ENCODE measurements at places on chromosomes 12 and 14.

DNA sequence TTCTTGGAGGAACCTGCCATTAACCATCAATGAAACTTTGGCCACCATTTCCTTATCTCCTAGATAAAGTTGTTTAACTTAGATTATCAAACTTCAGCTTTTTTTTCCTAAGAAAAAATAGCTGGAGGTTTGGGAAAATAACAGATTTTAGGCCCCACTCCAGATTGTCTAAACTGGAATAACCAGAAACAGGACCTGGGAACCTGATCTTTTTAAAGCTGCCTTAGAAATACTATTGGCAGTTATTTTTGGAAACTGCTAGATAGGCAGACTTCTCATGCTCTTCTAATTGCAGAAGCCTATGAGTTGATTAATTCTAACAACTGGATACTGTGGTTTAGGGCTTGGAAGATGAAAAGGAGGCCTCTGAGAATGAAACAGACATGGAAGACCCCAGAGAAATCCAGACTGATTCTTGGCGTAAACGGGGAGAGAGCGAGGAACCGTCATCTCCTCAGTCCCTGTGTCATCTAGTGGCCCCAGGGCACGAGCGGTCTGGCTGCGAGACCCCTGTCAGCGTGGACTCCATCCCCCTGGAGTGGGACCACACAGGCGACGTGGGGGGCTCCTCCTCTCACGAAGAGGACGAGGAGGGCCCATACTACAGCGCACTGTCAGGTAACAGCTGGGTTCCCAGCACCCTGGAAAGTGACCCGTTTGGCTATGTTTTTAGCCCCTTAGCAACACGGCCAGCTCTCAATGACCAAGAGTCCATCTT lies 80.2 kb downstream of the ESR2 start:
- DNase-seq, result no peak

DNA sequence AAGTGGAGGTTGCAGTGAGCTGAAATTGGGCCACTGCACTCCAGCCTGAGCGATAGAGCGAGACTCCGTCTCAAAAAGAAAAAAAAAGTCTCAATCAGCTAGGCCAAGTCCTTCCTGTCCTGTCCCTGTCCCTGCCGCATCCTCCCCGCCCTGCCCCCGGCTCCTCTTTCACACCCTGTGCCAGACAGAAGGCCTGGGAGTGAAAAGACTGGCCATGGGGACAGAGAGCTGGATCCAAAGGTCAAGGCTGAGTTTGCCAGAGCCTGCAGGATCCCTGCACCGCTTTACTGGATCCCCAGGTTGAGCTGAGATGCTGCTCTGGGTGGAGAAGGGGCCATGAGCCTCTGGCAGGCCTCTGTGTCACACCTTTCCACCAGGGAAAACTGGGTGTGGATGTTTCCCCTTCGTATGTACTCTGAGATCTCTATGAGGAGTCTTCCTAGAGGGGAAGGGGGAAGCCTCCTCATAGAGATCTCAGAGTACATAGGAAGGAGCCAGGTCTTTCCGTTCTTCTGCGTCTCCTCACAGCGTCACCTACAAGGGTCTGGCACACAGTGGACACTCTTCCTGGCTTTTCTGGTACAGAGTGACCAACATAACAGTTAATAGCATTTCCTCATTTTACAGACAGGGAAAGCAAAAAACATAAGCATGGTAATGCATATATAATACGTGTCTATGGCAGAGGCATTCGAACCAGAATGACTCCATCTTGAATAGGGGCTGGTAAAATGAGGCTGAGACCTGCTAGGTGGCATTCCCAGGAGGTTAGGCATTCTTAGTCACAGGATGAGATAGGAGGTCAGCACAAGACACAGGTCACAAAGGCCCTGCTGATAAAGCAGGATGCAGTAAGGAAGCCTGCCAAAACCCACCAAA lies 35.1 kb downstream of the NINJ2 start:
- no peak for DNase-seq

GRCh38 chr12:64673490-64674169 lies 63.3 kb downstream of the RASSF3 start:
- DNase-seq, result no peak

DNA sequence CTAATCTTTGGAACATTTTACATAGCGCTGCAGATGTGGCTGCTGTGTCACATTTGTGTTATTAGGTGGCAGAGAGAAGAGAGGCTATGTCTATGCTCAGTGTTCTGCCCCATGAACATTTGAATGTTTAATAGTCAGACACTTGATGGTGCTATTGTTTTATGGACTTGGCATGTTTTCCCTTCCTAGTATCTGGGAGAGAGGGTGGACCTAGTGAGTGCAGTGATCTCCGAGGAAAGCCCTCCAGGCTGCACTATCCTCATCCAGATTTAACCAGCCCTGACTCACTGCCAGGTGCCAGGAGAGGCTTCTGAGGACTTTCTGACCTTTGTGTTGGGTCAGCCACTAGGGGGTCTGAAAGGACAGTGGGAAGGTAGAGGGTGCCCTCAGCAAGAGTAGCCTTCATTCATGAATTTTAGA lies 24.3 kb downstream of the ZFC3H1 start:
- no peak for DNase-seq

- no peak for DNase-seq
Measured at GRCh38 chr12:113778432-113779132, 187.5 kb downstream of the RBM19 start.

DNA sequence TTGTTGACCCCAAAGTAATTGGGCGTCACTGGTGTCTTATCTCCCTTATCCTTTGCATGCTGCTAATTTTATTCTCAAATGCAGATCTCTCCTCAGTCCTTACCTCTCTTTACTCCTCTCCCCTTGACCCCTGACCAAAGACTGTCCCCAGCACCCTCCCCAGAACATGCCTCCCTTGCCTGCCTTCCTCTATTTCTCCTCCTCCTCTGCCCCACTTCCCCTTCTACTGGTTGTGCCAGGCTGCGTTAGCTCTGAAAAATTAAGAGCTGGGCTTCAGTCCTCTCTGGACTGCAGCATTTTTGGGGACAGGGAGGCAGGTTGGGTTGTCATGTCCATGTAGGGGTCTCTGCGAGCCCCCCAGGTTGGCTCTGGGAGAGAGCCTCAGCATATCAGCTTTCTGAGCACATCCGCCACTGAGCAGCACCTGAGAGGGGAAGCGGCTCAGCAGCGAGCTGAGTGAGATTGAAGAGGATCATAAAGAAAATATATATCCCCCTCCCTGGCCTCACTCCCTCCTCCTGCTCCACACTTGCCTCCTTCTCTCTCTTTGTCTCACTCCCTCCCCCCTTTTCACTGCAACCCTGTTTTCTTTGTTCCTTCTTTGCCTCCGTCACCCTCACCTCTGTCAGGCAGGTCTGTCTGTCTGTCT lies 6.4 kb upstream of the CISTR start:
- DNase-seq, result no peak

DNA sequence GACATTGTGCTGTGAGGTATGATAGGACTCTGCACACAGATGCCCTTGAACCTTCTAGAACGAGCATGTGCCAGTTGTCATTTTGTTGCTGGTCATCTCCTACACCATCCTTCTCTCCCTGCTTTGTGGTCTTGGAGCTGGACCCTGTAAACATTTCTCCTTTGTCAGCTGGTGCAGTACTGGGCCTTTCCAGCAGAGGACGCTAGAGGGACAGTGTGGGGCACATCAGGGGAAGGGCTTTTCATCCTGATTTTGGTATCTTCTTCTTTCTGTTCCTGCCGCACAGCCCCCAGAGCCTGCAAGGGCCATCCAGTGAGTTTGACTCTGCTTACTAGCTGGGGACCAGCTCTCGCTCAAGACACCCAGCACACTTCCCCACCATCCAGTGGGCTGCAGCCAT lies 484.6 kb downstream of the AACS start:
- DNase-seq, result peak; percentile 11

GRCh38 chr12:52945389-52946232 lies 3.3 kb upstream of the KRT18 start:
- no peak for DNase-seq

GRCh38 chr14:34981743-34982420 lies 910 bp upstream of the SRP54 start:
- peak; percentile 58 for DNase-seq

DNA sequence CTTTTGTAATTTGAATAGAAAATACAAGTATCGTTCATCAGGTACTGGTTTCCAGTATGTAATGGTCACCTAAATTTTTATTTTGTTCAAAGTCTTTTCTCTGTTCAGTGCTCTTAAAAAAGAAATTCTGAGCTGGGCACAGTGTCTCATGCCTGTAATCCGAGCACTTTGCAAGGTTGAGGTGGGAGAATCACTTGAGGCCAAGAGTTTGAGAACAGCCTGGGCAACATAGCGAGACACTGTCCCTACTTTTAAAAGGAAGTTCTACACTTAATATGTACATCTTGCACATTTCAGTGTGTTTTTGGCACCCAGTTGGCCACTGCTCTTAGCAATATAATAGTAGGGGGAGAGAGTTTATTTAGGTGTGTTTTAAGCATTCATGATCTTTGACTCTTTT lies 27.9 kb downstream of the PCNX1 start:
- no peak for DNase-seq

DNA sequence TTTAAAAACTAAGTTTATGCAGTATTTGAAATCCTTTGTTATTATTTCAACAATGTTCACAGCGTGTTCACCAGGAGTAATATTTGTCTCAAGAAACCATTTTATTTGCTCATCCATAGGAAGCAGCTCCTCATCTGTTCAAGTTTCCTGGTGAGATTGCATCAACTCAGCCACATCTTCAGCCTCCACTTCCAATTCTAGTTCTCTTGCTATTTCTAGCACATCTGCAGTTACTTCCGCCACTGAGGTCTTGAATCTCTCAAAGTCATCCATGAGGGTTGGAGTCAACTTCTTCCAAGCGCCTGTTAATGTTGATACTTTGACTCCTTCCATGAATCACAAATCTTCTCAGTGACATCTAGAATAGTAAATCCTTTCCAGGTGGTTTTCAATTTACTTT lies 18.0 kb downstream of the CLEC9A start:
- no peak for DNase-seq

GRCh38 chr14:35355981-35356841 lies 48.3 kb downstream of the NFKBIA start:
- peak; percentile 76 for DNase-seq

GRCh38 chr12:56927281-56927680 lies 6.9 kb downstream of the SDR9C7 start:
- DNase-seq, result no peak

DNA sequence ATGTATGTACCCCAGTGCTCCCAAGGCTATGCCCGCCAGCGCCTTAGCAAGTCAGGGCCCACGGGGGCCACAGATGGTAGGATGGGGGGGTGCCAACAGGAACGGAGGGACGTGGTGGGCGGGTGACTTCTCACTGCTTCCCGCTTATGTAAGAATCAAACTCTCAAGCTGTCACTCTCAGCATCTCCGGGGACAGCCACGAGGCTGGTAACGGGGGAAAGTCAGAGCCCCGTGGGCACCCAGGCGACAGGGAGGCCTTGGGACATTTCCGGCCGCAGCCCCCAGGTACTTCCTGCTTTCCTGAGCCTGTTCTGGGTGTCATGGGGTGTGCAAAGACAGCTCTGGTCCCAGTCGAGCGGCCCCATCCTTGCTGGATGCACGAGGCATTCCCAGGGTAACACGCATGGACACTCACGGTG lies 59.3 kb downstream of the TESC start:
- no peak for DNase-seq

- DNase-seq, result no peak
Measured at GRCh38 chr12:124819080-124819479, 44.6 kb downstream of the SCARB1 start.

DNA sequence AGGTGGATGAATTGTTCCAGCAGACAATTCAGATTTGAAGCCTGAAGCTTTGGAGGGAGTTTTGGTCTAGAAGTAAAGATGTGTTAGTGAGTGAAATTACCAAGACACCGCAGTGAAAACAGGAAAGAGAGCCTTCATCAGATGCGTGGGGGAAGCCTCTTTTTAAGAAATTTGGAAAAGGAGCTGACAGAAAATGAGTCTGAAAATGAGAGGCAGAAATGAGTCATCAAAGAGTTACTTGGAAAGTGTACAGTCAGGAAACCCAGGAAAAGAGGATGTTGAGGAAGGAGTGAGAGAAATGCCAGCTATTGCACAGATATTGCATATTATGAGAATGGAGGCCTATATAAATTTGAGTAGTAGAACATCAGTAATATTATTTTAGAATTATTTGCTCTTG lies 520.7 kb downstream of the NRXN3 start:
- DNase-seq, result no peak

DNA sequence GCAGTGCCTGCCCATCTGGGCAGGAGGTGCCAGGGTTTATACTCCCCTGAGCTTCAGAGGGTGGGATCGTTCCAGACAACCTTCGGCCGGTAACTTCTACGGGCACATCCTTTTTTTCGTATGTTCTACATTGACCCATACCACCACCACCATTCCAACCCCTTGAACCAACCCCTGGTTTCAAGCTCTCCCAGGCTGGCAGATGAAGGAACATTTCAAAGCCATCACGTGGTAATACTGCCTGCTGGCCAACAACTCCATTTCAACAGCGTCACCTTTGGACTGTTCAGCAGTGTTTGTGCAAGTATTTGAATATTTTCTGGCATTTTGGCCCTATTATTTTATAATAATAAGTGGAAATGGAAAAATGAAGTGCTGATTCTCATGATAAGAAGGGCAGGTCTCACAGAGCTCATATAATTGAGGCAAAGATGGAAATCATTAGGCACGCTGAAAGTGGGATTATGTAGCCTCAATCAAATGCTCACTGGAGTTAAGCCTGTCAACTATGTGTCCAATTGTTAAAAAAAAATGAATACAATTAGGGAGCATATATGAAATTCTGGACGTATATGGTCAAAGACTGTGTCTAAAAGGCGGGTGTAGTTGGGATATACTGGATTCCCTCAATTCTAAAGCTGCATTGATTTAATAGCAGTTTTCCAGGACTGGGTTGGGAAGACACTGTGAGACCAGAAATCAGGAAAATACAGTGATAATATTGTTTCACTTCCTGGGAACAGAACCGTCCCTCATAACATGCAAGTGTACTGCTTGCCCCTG lies 162.1 kb downstream of the ZFP36L1 start:
- DNase-seq, result no peak

DNA sequence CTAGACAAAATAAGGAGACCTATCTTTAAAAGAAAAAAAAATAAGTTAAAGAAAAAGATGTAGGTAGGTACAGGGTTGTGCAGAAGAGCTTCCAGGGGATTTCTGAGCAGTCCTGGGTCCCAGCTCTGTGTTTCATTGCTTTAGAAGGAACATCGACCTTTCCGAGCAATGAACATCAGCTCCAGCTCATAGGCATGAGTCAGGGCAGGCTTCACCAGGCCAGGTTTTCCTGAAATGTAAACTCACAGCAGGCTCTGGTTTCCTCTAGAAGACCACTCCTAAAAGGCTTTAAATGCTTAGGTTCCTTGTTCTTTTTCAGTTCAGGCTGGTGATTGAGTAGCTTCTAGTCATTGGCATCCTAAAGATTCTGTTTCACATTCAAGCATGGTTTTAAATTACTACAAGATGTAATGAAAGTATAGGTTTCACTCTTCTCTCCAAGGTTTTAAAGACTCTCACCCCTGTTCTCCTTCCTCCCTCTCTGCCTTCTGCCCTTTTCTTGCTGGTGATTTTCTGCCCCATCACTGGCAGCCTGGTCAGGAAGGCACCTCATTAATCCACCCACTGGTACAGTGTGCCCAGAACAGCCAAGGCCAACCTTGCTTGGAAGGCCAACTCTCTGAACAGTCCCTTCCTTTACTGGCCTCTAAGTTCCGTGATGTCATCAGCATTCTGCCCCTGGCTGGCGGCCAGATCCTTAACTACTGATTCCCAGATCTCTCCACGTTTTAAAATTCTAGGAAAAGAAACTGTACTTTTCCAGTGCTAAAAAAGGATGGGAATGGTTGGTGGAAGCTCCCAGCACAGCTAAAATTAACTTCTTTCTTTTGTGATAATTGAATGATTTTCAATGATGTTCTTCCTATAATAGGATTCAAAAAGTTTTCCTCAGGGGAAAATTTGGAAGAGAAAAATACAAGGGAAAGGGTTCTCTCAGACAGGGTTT lies 109.4 kb upstream of the HIF1A start:
- DNase-seq, result no peak

GRCh38 chr14:67952786-67953185 lies 133.2 kb downstream of the RAD51B start:
- no peak for DNase-seq
